Forelimb muscle (tissue), 1 donor: ENCODE measurements at places on chromosomes 3 and 15.
A peak's percentile ranks its signal among the peaks of the same experiment; 100 is the strongest.

DNA sequence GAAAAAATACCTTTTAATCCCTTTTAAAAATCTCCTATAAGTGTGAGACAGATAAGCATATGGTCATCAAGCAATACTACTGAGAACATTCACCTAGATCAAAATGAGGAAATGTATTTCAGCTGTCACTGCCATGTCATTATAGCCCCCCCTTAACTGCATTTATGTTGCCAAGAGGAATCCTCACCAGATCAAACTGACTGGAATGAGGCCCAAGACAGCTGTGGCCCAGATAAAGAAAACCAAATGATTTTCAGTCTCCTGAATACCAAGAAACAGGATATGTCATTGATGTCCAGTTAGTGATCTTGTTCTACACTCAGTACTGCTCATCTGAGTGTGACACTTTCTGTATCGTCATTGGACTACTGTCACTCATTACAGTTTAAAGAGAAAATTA is 35.1 kb upstream of the CPB1 start:
- no peak for DNase-seq

- no peak for DNase-seq
These were observed 36.8 kb downstream of the SNTN start for GRCh38 chr3:63689285-63689684.

GRCh38 chr3:9736831-9737230 is 5.3 kb downstream of the BRPF1 start:
- no peak for DNase-seq

GRCh38 chr3:161274691-161275298 is 53.7 kb downstream of the NMD3 start:
- no peak for DNase-seq

DNA sequence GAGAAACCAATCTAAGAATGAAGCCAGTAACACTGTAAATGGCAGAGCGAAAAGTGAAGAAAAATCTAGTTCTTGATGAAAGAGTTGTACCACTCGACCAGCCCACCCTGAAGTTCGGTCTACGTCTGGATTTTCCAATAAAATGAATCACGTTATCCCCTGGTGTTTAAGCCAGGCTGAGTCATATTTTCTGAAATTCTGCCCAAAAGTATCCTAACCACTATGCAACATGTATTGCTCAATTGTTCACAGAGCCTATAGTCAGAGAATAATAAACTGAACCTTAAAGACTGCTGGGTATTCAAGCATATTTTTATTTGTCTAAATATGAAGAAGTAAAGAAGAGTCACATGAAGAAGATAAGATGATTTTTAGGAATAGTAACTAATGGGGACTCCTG is 245.7 kb downstream of the FGF12 start:
- no peak for DNase-seq

- no peak for DNase-seq
These were observed 26.8 kb downstream of the STARD5 start for GRCh38 chr15:81297147-81297572.

DNA sequence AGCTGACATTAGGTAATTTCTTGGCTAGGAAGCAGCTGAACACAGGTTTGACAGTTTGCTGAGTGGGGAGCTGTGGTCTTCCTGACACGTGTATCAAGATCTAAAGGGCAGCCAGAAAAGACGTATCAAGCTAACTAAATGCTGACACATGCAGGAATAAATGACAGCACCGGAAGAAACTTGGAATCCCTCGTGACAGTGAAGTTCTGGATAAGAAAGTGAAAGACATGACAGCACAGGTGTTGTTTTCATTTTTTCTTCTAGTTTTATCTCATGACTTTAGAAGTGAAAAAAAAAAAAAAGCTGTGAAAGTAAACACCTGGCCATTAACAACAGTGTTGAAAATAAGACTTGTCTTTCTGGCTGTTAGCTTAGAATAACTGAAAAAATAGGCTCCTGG is 48.7 kb downstream of the FGF7 start:
- no peak for DNase-seq

DNA sequence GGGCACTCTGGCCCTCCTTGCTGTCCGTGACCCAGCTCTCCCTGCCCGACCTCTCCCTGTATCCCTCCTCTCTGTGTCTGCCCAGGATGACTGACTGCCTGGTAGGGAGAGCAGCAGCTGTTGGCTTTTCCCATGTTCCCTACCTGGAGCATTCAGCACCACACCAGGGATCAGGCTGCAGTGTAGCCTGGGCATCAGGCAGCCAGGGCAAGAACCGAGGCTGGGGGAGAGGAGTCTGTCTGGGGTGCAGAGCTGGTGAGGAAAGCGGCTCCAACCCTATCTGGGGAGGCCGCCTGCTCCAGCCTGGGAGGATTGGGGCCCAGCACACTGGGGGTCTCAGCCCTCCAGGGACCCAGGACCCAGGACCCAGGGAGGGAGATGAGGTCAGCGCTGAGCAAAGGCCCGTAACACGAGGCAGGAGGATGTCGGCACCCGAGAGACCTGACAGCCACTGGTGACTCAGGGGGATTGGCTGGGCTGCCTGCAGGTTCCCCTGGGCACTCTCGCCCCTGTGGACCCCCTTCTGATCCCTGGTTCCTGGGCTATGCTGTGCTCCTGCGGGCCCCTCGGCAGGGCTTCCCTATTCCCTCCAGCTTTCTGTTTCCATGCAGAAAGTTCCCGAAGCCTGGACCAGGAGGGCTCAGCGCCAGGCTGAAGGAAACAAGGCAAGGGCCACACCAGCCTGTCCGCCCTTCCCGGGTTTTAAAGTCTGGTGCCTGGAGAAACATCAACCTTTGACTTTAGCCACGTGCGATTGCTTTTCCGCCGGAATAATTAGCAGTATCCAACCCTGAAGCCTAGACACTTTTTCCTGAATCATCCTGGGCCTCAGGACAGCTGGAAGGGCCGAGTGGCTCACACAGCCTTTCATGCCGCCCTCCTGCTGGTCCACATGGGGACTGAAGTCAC is 128.2 kb upstream of the MEF2A start:
- DNase-seq, result no peak

DNA sequence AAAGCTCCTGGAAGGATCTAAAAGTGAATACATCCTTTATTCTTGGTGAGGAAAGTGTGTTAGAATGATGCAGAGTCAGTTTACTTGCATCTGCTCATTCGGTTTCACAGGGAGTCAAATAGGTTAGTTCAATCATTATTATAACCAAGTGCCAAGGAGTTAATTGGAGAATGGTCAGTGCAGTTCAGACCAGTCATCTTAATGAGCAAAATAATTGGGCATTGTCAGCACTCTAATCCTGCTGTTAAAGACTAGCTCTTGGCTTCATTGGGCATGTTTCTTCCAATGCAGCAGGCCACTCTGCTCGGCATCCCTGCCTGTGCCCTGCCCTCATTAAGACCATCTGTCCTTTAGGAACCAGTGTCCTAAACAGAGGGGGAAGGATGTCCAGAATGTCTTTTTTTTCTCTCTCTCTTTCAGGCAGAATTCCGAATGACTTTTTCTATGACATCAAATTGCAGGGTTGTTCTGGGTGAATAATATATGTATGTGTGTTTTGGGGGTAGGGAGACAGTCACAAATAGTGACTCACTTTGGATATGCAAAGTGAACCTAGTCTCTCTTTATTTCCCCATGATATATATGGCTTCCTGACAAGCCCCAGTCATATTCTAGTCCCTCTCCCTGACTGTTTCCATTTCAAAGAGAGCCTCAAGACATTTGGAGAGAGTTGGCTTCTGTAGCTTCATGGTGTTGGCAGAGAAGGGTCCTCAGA is 205.4 kb upstream of the TRIM42 start:
- no peak for DNase-seq

- DNase-seq, result no peak
These were observed 103.3 kb downstream of the TPRA1 start for GRCh38 chr3:127487196-127487595.

GRCh38 chr3:146052056-146052790 is 108.8 kb downstream of the PLOD2 start:
- no peak for DNase-seq

GRCh38 chr3:47004369-47005211 is 25.1 kb downstream of the NBEAL2 start:
- DNase-seq, result no peak

DNA sequence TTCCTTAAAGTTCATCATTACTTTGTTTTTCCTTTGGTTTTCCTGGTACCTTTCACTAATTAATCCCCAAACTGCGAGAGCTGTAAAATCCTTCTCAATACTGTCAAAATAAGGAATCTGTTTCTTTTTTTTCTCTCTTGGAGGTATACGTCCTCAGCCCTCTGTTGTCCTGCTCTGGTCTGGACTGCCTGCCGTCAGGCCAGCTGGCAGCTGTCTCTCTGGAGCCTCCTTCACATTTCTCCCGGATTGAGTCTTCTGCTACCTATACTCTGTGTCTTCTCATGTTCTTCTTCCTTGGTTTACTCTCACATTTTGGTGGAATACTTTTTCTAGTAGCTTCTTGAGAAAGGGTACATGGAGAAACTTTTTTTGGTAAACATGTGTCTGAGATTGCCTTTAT is 13.8 kb downstream of the TATDN2 start:
- DNase-seq, result no peak

- no peak for DNase-seq
These were observed 12.5 kb downstream of the PLA2G4B start for GRCh38 chr15:41851167-41851523.

DNA sequence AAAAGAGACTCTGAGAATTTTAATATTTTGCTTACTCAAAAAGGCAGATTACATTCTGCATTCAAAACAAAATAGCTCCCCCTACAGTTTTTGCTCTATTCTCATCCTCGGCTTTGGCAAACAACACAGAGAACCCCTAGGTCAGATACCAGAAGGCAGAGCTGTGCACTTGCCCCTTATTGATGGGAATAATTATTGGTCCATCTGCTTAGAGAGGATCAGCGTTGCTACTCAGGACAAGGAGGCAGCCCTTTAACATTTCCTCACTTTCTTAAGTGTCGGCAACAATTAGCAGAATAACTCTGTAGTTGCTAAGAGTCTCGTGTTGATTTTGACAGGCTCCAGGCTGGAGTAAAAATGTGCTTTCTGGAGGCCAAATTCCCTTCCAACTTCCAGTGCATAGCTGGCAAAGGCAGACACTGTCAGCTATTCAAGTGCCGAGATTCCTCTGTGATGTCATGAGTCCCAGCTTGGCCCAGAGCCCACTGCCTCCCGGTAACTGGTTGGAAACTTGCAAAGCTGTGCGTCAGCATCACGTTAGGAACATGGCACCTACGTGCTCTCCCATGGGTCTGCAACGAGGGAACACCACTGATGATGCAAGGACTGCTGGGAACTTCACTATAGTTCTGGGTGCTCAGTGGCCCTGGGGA is 482.7 kb upstream of the ADAMTS9 start:
- DNase-seq, result peak; percentile 45

- DNase-seq, result no peak
These were observed 267.6 kb upstream of the TBC1D5 start for GRCh38 chr3:18010001-18010400.

DNA sequence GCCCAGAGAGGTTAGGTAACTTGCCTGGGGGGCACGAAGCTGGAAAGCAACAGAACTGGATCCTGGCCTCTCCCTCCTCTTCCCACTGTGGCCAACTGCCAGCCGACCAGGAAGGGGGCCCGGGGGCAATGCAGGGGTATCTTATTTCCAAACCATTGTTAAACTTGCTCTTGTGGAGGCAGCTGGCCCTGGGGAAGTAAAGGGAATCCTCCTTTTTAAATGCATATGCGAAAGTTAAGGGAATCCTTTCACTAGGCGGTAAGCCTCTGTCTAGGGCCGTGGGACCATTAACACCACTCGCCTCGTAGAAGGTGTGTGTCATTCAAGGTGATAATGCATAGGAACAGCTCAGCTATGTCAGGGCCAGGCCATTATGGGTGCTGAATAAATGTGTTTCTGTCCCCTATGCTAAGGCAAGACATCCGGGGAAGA is 68.6 kb downstream of the ST6GAL1 start:
- DNase-seq, result no peak

- no peak for DNase-seq
These were observed 132.3 kb downstream of the CHCHD6 start for GRCh38 chr3:126836220-126836860.

DNA sequence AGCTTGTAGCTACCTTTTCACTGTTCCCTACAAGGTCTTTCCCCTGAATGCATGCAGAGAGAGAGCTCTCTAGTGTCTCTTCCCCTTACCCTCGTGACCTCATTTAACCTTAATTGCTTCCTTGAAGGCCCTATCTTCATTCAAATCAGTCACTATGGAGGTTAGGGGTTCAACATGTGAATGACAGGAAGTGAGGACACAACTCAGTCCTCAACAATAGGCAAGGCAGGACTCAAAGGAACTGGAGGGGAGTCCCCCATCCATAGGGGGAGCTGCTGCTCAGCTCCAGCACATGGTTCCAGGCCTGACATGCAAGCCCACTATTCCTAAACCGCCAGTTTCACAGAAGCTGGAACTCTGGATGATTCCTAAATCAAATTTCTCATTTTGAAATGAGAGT is 33.8 kb upstream of the GYG1 start:
- no peak for DNase-seq

DNA sequence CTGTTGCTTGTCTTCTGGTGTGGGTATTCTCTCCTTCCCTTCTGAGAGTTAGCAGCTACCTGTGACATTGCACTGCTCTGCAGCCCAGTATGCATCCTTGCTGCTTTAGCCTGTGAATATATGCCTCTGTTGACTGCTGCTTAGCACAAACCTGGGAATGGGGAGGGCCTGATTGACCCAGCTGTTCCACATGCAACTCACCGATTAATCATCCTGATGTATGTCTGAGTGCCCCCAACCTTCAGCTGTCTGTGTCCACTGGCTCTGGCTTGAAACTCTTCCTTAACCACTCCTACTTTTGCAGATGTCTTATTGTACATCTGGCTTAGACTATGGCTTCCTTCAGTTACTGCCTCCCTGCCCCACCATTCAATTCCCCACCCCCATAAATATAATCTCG is 119.1 kb downstream of the RASA2 start:
- DNase-seq, result no peak

DNA sequence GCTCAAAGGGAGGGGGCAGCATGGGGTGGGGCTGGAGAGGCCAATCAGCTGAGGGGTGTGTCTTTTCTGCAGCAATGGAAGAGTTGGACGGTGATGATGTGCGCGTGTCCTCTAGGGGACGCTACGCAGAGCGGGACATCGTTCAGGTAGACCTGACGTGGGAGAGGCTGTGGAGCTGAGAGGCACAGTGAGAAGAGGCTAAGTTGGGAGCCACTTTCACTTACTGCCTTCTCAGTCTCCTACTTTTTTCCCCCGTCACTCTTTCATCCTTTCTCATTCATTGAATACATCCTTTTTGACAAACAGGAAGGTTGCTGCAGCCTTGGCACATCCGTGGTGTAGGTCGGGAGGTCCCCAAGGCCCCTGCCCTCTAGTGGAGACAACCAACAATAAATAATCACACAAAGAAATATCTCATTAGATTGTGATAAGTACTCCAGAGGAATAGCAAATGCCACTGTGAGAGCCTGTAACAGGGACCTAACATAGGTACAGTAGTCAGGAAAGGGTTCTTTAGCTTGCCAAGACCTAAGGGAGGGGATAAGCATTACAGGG is 4.4 kb upstream of the BRPF1 start:
- DNase-seq, result no peak

- DNase-seq, result no peak
These were observed 1.5 kb upstream of the FSIP1 start for GRCh38 chr15:39784125-39784524.
